DMS79 treated with DMSO at 0.1 percent for 48 hours (cell line): ENCODE measurements at places on chromosomes 7 and 10.

- DNase-seq = no peak
These were observed 3.4 kb downstream of the CAV1 start for GRCh38 chr7:116528008-116528789.

DNA sequence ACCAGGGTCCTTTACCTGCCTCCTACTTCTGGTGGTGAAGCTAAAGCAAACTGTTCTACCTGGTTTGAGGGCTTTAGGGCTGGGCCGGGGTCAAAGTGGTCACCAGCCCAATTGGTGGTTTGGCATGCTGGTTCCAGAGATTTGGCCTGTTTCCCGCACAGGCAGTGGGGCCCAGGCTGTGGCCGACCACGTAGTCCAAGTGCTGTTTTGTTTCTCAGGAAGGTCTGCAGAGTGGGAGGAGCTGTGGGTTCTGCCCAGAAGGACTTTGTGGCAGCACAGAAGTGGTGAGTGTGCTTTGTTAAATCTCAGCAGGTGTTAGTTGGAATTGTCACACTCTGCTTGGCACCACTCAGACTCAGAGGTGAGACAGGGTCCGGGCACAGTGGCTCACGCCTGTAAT lies 85.8 kb downstream of the MKX start:
- no peak for DNase-seq

DNA sequence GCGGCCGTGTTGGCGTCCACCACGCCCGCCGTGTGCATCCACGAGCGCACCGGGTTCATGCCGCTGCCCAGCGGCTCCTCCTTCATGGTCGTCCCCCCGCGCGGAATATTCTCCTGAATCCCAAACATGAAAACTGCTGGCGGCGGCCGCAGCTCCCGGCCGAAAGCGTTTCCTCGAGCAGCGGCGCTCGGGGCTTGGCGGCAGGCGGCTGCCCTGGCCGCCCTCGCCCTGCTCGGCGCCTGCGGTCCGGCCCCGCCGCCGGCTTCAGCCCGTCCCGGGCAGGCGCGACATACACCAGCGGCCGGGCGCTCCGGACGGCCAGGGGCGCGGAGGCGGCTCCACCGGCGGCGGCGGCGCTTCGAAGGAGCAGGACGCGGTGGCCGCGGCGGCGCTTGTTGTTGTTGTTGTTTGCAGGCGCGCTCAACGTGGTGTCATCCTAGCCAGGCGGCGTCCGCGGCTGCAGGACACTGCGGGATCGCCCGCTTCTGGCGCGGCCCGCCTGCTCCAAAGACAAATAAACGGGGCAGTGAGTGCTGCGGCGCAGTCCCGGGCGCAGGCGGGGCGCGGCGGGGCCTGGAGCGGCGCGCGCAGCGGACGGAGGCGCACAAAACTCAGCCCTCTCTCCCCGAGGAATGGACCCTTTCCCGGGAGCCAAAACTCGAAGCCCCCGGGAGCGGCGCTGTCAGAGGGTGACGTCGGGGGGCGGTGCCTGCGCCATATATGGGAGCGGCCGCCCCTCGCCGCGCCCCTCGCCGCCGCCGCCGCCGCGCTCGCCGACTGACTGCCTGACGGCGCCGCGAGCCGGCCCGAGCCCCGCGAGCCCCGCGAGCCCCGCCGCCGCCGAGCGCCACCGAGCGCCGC lies at the start of gene EBF3:
Gene EBF3 (minus strand): TSS at position 634 of the 861 bp plus-strand sequence. CDS start 506 bp downstream, at position 128.
- DNase-seq = peak; percentile 25

GRCh38 chr7:130272381-130273080 lies 5.9 kb downstream of the CPA2 start:
- peak; percentile 86 for DNase-seq

GRCh38 chr7:96992192-96993005 lies 13.0 kb upstream of the DLX6 start:
- DNase-seq = no peak

DNA sequence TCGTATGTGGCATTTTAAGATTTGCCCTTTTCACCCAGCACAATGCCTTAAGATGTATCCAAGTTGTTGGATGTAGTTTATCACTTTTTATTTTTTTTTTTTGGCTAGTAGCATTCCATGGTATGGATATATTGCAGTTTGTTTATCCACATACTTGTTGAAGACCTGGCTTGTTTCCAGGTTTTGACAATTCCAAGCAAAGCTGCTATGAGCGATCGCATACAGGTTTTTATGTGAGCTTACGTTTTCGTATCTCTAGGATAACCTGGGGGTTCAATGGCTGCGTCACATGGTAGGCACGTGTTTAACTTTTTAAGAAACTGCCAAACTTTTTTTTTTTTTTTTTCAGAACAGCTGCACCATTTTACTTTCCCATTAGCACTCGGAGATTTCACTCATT lies 32.2 kb downstream of the BAIAP2L1 start:
- no peak for DNase-seq

DNA sequence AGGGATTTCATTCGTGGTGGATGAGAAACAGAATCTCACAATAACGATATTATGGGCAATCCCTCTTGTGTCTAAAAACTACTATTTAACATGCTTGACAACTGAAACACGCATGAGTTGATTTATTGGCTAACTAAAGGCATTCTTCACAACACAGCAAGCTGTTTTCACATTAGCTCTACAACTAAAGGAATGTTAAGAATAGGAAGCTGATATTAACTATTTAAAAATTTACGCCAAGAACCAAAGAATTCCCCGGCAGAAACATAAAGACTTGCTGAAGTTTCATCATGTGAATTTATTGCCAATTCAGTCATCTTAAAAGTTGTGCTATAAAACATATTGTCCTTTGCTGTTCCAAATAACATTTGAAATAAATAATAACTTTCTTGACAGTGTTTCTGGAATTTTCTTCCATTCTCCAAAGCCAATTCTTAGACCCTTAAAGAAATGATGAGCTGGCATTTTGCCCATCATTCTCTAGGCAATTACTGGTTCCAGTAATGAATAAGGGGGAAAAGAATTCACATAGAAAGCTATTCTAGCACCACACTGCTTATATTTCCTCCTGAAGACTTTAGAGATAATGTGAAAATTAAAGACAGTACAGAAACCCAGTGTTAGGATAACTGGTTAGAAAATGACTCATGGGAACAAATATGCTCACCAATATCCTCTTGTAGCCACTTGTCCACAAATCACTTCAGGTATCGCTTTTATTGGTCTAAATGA lies 233.1 kb downstream of the PARD3 start:
- no peak for DNase-seq

DNA sequence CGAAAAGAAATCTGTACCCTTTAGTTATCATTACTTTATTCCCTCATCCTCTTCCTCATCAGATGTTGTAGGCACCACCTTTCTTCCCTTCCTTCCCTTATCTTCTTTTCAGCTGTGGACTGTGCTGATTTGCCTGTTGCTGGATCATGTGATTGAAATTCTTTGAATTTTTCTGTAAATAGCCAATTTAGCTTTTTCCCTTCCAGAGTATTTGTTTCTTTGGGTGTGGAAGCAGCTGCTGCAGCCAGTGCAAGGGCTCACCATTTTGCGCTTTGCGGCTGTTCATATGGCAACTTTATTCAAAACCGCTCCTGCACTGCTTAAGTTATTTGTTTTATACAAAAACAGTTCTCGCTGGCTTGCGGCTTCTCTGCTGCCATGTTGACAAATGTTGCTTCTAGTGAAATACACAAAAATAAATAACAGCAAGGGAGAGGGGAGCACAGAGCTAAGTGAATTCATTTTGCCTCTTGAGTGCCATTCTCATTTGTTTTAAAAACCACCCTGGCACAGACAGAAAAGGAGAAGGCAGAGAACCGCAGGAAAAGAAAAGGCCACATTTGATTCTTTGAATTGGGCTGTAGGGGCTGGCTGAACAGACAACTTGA lies 151.2 kb downstream of the AUTS2 start:
- DNase-seq = no peak

DNA sequence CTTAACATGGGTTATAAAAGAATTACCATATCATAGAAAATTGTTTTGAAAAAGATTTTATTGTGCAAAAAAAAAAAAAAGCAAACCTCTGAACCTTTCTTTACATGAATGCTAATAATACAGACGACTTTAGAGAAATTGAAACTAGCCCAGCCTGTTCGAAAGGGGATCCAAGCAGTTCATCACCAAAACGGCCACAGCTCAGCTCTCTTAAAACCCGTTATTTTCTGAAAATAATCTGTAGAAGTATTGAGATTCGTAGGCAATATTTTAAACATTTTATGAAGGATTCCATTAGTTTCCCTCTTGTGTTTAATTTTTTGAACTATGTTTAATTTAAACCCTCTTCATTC lies 9.9 kb upstream of the GSAP start:
- DNase-seq = no peak

GRCh38 chr10:131825960-131826650 lies 74.7 kb upstream of the PPP2R2D start:
- DNase-seq = no peak

DNA sequence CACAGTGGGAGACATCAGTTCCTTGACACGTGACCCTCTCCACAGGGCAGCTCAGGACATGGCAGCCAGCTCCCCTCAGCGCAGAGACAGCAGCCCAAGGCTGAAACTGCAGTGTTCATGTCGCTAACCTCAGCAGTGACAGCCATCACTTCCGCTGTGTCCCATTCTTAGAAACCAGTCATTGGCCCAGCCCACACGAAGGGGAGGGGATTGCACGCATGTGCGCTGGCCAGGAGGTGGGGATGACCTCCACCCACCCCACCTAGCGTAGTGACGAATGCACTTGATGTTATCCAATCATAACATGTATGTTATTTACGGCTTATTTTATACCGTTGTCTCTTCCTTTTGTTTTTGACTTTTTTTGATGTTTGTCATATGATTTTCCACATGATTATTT lies 36.9 kb upstream of the EGFR start:
- no peak for DNase-seq

GRCh38 chr10:27815261-27815660 lies 69.6 kb upstream of the MKX start:
- no peak for DNase-seq

- DNase-seq = no peak
These were observed 105.4 kb upstream of the FAM133B start for GRCh38 chr7:92695308-92696261.

- DNase-seq = no peak
These were observed 84.7 kb downstream of the NKX6-2 start for GRCh38 chr10:132701099-132701845.

- no peak for DNase-seq
These were observed 6.9 kb upstream of the GNG11 start for GRCh38 chr7:93914581-93915066.

DNA sequence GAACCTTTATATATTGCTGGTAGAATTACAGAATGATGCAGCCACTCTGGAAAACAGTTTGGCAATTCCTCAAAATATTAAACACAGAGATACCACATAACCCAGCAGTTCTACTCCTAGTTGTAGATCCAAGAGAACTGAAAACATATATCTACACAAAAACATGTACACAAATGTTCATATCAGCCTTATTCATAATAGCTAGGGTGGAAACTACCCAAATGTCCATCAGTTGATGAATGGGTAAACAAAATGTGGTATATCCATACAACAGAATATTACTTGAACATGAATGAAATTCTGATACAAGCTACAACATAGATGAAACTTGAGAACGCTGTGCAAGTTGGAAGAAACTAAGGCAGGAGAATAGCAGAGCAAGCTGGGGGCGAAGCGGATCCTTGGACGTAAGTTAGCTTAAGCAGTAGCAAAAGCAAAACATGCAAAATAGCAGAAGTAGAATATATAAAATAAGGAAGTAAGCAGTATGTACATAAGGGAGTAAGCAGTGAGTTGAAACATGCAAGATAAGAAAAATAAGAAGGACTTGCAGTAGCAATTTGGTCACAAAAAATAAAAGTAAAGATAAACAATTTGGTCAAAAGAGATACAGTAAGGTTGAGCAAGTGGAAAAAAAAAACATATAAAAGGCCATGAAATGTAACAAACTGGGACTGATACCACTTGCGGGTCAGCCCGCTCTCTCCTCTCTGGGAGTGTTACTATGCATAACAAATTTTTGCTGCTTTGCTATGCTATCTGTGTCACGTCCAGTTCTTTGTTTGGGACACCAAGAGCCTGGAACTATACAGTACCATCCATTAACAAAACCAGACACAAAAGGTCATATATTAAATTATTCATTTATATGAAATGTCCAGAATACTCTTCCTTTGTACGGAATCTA lies 18.0 kb upstream of the HILPDA start:
- no peak for DNase-seq

GRCh38 chr7:132490474-132490873 lies 85.8 kb downstream of the PLXNA4 start:
- DNase-seq = no peak

GRCh38 chr7:95240921-95241320 lies 83.4 kb downstream of the PON1 start:
- no peak for DNase-seq

DNA sequence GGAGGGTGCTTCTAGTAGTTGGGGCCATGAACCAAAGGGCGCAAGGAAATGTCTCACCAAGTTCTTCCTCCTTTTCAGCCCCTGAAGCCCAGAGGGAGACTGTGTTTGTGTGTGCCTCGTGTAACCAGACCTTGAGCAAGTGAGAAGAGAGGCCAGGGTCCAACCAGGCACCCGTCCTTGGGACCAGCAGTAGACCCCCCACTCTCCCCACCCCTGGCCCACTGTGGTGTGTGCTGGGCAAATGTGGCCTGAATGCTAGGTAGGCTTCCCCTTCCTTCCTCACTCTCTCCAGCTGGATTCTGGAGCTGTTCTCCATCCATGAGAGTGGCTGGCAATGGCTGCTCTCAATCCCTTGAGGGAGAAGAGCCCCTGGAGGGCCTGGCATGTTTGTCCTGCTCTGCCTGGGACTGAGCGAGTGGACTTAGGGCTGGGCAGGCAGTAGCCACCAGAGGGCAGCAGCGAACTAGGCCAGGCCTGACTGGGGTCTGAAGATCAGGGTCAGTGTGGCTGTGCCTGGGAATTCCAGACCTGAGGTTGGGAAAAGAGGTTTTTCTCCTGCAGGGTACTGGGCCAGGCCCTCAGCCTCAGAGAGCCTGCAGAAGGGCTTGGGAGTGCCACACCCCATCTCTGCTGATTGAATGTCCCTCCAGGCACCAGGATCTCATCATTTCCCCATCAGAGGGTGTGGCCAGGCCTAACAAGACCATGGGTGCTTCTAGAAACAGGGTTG lies 12.5 kb downstream of the SFRP5 start:
- peak; percentile 5 for DNase-seq

- no peak for DNase-seq
These were observed 107.7 kb upstream of the PCLO start for GRCh38 chr7:83270407-83270806.

GRCh38 chr10:7587168-7587864 lies 79.5 kb downstream of the ITIH5 start:
- no peak for DNase-seq

DNA sequence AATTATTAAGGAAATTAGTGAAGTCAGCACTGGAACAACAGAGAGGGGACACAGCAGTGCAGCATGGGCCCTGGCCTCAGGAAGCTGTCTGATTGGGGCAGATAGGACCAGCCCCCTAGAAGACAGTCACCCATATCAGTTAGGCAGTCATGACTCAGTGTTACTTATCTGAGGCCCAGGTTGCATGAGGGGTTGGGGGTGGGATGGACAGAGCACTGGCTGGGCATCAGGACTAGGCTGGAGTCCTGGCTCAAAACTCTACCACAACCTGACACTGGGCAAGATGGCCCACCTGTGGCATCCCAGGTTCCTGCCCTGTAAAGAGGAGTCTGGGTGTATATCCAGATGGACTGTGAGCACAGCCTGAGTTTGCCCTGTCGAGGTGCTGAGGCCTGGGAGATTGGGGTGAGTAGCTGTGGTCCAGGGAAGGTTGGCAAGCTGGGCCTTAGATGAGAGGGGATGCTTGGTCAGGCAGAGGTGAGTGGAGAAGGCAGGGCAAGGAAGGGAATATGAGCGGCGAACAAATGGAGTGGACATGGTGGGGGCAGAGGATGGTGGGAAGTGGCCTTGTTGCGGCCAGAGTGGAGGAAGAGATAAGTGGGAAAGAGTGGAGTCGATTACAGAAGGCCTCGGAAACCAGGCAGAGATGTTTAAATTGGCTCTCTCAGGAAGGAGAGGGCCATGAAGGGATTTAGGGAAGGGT lies 37.5 kb downstream of the HK1 start:
- DNase-seq = no peak
